ENCODE measurements at places on chromosomes 11 and 22. TPM values are rescaled to one million over a fixed set of nuclear protein-coding genes. Genes with fewer than 3 reads are reported as not detected.

GRCh38 chr11:47960015-47960414 is 20.3 kb upstream of the PTPRJ start:
- DNase-seq, result no peak

GRCh38 chr22:23376256-23376655 is 195.9 kb downstream of the BCR start:
- peak; percentile 72 for DNase-seq

DNA sequence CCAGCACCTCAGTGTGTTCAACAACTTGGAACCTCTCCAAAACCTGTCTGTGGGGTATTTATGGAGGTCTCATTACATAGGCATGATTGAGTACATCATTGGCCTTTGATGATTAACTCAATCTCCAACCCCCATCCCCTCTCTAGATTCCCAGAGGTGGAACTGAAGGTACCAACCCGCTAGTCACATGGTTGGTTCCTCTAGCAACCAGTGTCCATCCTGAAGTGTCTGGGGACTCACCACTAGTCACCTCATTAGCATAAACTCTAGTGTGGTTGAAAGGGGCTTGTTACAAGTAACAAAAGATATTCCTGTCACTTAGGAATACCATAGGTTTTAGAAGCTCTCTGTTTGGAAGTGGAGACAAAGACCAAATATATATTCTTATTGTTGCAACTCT is 40.3 kb downstream of the SIK2 start:
- no peak for DNase-seq

DNA sequence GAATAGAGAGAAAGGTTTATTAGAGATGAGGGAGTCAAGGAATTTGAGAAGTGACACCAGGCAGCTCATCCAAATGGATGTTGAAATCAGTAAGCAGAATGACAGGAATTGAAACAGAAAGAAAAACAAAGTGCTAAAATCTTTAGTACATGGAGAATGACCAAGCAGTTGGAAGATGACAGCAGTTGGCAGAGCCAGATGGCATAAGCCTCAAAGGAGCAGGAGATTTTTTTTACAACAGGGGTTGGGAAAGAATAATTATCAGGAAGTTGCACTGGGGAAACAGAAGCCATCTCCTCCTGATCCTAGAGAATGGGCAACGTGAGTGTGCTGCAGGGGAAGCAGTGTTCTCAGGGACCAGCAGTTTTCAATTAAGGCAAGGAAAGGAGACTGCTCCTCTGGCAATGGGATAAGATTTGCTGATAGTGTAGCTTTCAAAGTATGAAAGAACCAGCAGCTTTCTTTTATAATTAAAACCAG is 28.9 kb downstream of the RAB39A start:
- no peak for DNase-seq

- no peak for DNase-seq
Observed at GRCh38 chr11:59769828-59770227, 14.7 kb downstream of the STX3 start.

GRCh38 chr11:95066716-95067038 is at the start of gene SRSF8:
TSS of gene SRSF8 (plus strand) at chr11:95066919. CDS start at chr11:95067227, 308 bp downstream.
- DNase-seq, result no peak

DNA sequence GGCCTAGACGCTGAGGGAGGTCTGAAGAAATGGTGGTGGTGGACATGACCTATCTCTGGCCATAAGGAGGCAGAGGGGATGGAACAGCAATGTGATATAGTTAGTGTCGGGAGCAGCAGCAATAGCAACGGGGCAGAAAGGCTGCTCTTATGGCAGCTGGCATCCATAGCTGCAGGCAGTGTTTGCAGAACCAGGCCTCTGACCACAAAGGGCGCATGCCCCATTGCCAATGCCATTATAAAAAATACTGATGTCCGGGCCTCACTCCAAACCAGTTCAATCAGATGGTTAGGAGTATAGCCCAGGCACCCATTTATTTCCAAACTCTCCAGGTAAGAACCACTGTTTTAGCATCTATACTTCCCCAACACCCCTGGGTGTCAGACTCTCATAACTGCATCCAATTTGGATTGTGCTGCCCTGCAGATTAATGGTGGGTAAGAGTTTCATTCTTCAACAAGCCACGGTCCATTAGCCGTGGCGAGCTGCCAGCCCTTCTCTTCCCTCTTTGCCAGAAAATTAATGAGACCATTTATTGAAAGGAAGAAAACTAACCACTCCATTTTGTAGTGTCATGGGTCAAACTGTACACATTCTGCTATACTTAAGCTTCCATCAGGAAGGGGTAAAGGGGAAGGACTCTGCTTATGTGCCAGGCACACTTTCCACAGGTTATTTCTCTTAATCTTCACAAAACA is 72.8 kb upstream of the SPON1 start:
- no peak for DNase-seq

- no peak for DNase-seq
Observed at GRCh38 chr11:68956547-68957254, 24.1 kb downstream of the MRGPRD start.

DNA sequence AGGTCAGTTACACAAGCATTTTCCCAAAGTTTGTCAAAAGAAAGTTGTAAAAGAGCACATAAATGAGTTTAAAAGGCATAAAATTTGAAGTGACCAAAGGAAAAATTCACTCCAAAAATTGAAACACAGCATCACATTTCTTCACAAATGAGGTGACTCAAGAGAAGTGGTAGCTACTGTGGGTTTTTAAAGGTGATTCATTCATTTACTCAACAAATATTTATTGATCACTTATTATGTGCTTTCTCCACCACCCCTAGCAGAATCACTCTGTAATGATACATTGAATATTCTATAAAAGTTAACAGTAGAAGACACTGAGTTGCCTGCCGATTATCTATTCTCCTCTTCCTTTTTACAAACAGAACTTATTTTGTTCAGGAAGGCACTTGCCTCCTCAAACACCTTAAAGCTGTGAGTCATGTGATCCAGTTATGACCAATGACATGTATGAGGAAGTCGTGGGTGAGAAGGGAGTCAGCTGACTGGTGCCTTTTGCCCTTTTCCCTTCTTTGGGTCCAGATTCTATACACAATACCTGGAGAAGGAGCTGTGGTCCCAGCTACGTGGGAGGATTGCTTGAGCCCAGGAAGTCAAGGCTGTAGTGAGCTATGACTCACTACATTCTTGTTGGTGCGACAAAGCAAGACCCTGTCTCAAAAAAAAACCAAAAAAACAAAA is 67.7 kb upstream of the CLNS1A start:
- DNase-seq, result peak; percentile 46

DNA sequence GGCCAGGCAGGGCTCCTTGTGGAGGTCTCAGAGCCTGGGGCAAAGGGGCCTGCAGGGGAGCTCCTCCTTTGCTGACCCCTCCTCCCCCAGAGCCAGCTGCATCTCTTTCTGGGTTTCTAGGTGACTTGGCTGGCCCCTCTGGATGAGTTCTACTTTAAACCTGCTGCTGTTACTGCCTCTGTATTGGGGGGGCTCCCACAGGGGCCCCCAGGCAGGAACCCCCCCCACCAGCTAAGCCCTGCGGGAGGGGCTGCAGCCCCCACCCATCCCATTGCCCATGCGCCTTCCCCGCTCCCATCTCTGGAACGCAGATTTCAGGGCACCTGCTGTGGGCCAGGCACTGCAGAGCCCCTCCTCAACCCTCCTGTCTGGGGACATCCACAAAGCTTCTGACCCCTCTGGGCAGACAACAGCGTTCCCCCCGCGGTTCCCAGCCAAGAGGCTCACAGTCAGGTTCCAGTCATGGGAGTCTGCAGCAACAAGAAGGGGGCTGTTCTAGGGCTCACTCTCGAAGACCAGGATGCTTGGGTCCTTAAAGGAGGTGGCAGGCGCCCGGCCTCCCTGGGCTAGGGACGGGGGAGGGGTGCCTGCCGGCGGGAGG is 815 bp upstream of the PLCB3 start:
- DNase-seq, result no peak

DNA sequence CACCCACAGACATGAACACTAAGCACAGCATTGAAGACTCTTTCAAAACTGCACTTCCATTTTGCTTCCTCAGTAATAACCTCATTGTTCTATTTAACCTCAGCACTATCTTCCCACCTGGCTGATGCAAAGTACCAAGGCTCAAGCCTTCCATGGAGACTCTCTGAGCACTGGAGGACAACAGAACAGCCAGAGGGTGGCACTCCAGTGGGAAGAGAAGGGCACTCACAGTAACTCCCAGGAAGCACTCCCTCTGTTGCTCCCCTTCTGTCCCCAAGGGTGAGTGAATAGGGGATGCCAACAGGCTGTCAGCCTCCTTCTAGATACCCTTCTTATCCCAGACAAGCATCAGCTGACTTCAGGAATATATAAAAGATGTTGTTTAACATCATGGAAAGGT is 3.5 kb downstream of the ME3 start:
- no peak for DNase-seq

DNA sequence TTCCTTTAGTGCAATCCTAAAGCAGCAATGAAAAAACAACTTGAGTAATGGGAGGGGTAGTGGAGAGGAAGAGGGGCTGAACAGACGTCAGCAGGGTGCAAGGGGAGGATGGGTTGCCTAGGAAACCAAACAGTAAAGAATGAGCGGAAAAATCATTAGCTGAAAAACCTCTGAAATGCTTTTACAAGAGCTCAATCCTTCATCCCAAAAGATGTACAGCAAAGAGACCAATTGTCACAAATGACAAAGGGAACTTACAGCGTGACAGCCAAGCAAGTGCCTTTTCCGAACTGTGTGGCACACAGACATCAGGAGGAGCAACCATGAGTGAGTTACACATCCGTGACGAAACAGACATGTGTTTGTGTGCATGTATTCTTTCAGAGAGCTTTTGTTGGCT is 104.6 kb downstream of the SIK3 start:
- DNase-seq, result no peak

GRCh38 chr11:98800696-98801095 is 220.1 kb upstream of the CNTN5 start:
- DNase-seq, result no peak

DNA sequence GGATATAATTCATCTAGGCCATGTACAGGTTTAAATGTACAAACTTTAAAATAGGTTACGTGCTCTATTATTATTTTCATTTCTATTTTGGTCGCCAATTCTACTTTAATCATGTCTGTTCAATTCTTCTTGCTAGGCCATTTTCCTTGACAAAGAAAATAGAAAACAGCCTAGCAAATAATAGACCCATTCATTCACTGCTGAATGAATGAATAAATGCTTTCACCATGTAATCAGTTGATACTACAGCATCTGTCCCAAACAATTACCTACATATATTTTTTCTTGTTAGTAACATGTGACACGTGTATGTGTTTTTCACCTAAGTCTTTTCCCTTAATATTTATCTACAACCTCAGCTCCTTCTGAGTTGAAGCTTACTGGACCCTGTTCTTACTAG is 27.5 kb downstream of the SNX19 start:
- no peak for DNase-seq

GRCh38 chr11:104624021-104624420 is 274.2 kb downstream of the CASP12 start:
- no peak for DNase-seq

DNA sequence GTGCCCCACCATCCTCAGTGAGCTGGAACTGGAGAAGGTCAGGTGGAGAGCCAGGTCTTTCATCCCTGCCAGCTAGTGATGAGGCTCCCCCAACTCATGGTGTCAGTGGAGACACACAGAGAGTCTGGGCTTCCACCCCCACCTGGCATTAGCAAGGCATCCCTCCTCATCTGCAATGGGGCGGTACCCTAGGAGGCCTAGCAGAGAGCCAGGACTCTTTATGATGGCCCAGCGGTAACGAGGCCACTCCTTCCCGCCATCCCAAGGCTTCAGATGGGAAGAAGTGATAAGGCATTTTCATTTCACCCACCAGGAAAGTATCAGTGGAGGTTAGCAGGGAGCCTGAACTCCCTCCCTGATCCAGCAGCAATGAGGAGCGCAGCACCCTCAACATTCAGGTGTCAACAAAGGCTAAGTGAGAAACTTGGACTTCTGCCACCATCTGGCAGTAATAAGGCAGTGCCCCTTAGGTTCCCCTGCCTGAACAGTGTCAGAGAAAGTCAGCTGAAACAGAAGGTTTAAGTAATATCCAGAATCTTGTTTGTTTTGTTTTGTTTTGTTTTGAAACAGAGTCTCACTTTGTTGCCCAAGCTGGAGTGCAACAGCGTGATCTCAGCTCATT is 40.5 kb upstream of the FBLN1 start:
- no peak for DNase-seq

- no peak for DNase-seq
Observed at GRCh38 chr22:33076343-33076742, 18.2 kb upstream of the SYN3 start.

GRCh38 chr22:31841078-31841827 is 87.4 kb downstream of the DEPDC5 start:
- DNase-seq, result no peak

GRCh38 chr11:119025978-119026766 is 4.5 kb downstream of the SLC37A4 start:
- DNase-seq, result no peak

PIH1D2 gene
- 0.36 TPM for total RNA-seq

OR51M1 gene
- total RNA-seq, result not detected

OR6T1 gene
- total RNA-seq, result not detected

HORMAD2 gene
- not detected for total RNA-seq

ART1 gene
- not detected for total RNA-seq

CD3D gene
- total RNA-seq, result 321 TPM

OR52N4 gene
- 0.29 TPM for total RNA-seq
